Activated T-helper 1 cell treated with anti-CD3 and anti-CD28 coated beads, Interleukin-2, amount 50 U/mL, for 16 hours (primary cell): ENCODE measurements at places on chromosomes 4 and X.

- DNase-seq = no peak
These were observed 16.8 kb downstream of the CLNK start for GRCh38 chr4:10667701-10668326.

DNA sequence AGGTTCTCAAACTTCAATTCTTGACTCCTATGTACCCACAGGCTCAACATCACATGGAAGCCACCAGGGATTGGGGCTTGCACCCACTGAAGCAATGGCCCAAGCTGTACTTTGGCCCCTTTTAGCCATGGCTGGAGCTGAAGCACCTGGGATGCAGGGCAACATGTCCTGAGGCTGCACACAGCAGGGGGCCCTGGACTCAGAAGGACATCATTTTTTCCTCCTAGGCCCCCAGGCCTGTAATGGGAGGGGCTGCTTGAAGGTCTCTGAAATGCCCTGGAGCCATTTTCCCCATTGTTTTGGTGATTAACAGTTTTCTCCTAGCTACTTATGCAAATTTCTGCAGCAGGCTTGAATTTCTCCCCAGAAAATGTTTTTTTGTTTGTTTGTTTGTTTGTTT lies 465.1 kb upstream of the PCDH10 start:
- DNase-seq = no peak

GRCh38 chrX:141945426-141945825 lies 41.7 kb downstream of the MAGEC1 start:
- no peak for DNase-seq

GRCh38 chrX:22748093-22748999 lies 251.4 kb upstream of the DDX53 start:
- DNase-seq = peak; percentile 6

DNA sequence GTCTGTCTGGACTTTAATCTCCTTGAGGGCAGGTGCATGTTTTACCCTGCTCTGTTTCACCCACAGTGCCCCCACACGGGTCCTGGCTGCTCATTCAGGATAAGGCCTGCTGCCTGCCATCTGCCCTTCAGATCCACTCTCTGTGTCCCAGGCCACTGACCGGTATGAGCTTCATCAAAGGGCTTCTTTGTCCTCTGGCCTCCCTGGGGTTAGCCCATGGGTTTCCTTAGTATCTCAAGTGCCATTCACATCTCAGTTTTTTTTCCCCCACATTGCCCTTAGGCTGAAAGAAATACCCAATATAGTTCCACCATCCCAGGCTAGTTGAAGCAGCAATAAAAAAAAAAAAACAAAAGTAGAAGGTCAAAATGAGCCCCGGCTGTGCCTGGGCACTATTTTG lies 9.3 kb downstream of the CD99L2 start:
- DNase-seq = no peak

GRCh38 chrX:118049713-118050112 lies 66.9 kb downstream of the KLHL13 start:
- no peak for DNase-seq

GRCh38 chr4:163649557-163650091 lies 155.1 kb downstream of the TMA16 start:
- DNase-seq = no peak

GRCh38 chr4:106602711-106603110 lies 234.1 kb upstream of the GIMD1 start:
- no peak for DNase-seq

- DNase-seq = no peak
These were observed 2.4 kb downstream of the HNRNPH2 start for GRCh38 chrX:101410461-101410860.

DNA sequence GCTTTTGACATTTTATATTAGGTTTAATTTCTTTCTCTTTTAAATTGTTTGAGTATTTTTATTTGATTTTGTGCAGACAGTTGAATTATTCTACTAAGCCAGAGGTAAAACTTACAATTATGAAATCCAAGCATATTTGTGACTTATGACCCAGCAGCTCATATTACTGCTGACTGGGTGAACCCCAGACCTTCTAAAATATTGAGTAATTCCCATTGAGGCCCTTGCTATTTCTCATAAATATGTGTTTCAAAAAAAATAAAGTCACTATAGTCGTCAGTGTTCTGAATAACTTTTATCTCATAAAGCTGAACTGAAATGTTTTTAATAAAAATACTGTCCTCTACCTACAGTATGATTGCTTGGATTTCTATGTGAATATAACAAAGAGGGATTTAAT lies 303.1 kb downstream of the IQCM start:
- DNase-seq = no peak

DNA sequence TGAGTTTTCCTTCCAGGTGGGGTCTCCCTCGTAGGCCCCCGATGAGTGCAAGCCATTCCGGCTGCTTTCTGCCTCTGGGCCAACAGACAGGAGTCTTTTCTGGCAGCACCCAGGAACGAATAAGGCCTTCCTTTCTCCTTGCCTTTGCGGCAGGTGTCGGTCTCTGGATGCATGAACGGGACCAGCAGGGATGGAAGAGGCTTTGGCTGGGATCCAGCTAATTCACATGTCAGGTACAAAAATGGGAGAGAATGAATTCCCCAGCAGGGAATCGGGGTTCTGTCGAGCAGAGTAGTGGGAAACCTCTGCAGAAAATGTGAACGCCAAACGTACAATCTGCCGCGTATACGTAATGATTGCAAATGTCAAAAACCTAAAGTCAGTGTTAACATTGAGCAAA lies 146.1 kb upstream of the TBL1X start:
- no peak for DNase-seq

- peak; percentile 54 for DNase-seq
These were observed 545 bp downstream of the DOCK11 start for GRCh38 chrX:118495958-118496762.

GRCh38 chrX:150504397-150505182 lies 63.8 kb upstream of the MTM1 start:
- DNase-seq = no peak

GRCh38 chr4:104351706-104352105 lies 143.0 kb downstream of the CXXC4 start:
- no peak for DNase-seq

DNA sequence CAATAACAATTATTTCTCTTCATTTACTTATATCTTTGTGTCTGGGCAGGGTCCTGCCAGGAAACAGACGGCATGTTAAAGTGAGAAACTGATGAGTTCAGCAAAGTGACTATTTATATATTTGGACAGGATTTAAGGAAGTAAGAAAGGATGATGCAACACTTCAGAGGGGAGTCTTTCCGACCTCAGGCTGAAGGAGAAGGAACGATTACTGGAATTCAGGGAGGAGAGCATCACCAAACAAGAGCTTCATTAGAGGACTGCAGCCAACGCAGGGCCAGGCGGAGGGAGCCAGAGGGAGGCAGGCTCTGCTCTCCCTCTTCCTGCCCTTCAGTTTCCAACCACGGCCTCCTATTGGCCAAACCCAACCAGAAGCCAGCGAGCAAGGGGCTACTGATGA lies 1.5 kb upstream of the TLR7 start:
- DNase-seq = no peak

- DNase-seq = no peak
These were observed 6.0 kb downstream of the SMAD1 start for GRCh38 chr4:145487631-145488030.

- no peak for DNase-seq
These were observed 99.6 kb downstream of the CFAP47 start for GRCh38 chrX:36019125-36019524.

- DNase-seq = no peak
These were observed 127.6 kb upstream of the HHIP start for GRCh38 chr4:144518181-144518895.

DNA sequence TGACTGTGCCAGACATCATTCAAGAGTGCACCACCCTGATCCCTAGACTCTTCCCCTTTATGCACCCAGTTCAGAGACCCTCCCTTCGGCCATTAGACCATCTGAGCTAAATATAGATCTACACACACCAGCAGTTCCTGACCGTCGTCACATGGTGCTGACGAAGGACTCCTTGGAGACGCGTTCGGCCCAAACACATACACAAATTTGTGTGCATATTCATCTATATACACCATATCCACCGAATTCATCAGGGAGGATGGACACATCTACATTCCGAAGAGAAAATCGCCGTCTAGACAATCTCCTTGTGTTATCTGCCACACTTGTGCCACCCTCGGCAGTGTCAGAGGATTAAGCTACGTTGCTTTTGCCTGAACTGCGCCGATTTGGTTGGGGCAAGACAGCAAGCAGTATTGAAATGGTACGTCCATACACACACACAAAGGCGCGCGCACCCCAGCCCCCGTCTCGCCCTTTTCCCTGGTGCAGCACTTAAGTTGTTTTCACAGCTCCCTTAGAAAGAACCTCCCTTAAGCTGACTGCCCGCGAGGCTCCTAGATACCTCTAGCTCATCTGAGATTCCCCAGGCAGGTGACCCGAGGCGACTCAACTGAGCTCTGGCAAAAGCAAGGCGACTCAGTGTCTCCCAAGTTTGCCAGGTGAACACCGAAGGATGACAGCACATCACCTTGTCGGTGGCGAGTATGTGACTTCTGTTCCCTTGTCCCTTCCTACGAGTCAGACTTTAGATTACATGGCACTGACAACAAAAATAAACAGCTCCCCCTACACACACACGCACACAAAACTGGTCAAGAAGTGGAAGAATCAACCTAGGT lies 1.0 kb downstream of the RASGEF1B start:
- DNase-seq = no peak

GRCh38 chr4:148812101-148812500 lies 369.9 kb upstream of the NR3C2 start:
- DNase-seq = no peak

- no peak for DNase-seq
These were observed 4.6 kb upstream of the PIN4 start for GRCh38 chrX:72176981-72177380.

DNA sequence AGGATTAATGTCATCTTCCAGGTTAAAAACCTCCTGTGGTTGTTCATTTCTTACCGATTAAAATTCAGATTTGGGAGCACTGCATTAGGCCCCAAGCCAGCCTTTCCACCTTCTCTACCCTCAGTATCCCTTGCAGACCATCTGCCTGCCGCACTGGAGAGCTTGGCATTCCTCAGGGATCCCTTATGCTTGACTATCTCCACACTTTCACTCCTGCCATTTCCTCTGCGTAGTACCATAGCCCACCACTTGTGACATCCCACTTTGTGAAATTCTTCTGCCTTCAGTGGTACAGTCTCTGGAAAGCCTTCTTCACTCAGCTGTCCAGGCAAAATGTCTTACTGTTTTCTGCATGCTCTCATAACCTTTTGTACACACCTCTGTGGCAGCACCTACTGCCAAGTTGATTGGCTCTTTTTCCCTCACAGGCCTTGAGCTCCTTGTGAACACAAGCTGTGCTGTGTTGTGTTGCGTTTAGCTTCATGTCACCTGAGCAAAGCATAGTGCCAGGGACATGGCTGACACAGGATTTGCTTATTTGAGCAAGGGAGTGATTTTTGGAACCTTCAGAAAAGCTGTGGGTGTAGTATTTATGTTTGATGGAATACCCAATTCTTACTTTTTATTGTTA lies 156.4 kb downstream of the ARX start:
- DNase-seq = no peak
